ENCODE measurements at places on chromosomes 1 and 21.

DNA sequence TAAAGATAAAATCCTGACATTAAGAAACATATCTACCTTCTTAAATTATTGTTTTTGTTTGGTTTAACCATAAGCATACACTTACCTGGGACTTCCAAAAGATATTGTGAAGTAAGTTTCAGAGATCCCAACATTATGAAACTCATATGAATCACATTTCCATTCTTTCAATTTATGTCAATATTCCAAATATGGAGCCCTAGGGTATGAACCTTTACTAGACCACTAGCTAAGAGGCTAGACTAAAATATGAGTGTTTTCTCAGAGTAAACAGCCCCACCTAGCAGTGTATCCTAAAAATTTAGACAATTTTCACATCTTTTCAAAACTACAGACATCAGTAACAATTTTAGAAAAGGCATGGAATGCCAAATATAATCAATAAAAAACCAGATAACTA is 24.4 kb downstream of the SCAF4 start:
- no peak for DNase-seq

DNA sequence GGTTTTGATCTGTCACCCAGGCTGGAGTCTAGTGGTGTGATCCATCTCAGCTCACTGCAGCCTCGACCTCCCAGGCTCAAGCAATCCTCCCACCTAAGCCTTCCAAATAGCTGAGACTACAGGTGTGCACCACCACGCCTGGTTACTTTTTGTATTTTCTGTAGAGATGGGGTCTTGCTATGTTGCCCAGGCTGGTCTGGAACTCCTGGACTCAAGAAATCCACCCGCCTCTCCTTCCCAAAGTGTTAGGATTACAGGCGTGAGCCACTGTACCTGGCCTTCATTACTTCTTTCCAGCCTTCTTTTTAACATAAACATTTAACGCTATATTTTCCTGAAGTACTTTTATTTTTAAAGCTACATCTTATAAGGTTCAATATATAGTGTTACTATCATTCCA is 18.4 kb upstream of the HMGCL start:
- no peak for DNase-seq

DNA sequence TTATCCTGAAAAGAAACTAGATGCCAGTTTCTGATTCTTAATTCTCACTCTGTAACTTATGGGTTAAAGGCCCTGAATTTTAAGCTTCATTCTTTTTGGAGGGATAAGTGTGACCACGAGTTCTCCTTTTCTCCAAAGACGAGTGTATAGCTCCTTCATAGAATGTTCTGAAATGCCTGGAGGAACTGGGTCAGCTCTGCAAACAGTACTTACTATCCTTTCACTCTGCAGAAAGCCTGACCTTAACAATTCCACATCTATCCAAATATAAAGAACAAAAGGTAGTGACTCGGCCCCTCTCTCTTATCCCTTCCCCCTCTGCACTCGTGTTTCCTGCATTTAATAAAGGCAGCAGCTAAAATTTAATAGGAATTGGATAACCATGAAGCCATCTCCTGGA is 150.5 kb downstream of the LYPLAL1 start:
- DNase-seq: no peak

- no peak for DNase-seq
Measured at GRCh38 chr21:42862774-42863503, 16.4 kb downstream of the WDR4 start.

- DNase-seq: peak; percentile 98
Measured at GRCh38 chr1:244599937-244600350, 53.0 kb upstream of the DESI2 start.

- no peak for DNase-seq
Measured at GRCh38 chr1:53348486-53349368, 20.9 kb upstream of the LRP8 start.

DNA sequence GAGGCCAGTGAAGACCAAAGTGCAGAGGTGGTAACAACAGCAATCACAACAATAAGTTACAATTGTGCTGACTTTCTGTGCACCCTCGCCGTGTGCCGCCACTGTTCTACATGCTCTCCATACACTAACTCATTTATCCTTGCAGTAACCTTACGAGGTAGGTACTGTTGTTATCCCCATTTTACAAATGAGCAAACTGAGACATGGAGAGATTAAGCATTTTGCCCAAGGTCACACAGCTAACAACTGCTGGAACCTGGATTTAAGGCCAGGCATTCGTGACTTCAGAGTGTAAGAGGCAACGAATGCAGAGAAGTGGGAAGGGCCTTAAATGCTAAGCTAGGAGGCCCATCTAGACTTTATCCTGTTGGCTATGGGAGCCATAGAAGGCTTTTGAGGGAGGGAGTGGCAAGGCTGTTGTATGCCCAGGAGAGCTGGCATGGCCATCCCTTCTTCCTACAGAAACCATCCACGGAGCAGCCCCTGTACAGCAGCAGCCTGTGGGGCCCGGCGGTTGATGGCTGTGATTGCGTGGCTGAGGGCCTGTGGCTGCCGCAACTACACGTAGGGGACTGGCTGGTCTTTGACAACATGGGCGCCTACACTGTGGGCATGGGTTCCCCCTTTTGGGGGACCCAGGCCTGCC is 36.6 kb downstream of the AZIN2 start:
- DNase-seq: no peak

GRCh38 chr1:230263568-230264195 is 162.4 kb downstream of the PGBD5 start:
- no peak for DNase-seq

DNA sequence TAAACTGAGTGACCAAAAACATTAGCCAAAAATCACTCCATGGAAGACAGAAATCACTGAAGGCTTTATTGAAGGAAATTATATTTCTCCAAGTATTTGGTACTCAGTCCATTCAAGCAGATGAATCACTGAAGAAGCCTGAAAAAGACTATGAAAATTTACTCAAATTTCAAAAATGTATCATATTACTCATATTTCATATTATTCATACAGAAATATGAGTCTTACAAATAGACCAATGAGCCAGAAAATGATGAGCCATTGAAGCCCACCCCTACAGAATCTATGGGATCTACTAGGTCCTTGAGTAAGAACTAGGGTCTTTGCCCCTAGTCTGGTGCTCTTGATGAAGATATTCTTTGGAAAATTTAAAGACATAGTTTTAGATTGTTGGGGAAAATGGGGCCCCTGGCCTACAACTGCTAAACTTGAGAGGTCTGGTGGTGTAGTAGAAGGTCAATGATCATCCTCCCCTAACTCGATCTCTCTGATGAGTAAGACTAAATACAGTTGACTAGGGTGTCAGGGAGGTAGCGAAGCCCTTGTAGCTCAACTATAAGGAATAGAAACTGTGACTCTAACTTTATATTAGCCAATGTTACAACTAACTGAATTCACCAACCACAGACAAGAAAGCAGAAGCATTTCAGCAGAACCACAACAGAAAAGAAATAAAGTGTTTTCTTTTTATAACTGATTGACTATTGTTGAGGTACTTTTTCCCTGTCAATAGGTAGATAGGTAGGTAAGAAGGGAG is 81.0 kb downstream of the NOTCH2 start:
- DNase-seq: no peak

DNA sequence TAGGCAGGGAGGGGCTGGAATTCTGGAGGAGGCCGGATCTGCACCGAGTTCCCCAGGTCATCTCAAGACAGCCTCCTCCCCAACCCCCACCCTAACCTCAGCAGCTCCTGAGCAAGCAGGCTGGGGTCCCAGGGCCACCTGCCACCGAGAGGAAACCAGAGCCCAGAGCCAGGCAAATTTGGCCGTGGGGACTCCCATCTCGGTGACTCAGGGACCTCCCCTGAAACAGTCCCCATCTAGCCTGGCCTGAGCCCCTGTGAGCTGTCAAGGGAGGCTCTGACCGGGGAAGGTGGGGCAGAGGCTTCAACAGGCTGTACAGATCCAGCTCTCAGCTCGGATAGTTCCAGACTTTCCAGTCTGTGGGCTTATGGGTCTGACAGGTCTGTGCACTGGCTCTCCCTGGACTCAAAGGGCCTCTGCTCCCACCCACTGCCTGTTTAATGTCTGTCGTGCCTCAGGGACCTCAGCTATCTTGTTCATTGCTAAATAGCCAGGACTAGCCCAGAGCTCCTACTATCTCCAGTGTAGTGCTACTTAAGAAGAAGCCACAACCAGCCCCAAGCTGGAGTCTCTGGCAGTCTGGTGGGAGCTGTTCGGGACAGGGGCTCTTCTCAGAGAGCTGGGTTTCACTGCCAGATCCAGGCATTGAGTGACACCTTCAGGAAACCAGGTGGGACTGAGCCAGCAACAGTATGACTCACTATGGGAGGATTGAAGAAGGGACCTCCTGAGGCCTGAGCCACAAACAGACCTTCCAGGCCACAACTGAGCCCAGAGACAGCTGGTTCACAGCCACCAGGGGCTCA is 25.6 kb downstream of the MATN1 start:
- peak; percentile 69 for DNase-seq

DNA sequence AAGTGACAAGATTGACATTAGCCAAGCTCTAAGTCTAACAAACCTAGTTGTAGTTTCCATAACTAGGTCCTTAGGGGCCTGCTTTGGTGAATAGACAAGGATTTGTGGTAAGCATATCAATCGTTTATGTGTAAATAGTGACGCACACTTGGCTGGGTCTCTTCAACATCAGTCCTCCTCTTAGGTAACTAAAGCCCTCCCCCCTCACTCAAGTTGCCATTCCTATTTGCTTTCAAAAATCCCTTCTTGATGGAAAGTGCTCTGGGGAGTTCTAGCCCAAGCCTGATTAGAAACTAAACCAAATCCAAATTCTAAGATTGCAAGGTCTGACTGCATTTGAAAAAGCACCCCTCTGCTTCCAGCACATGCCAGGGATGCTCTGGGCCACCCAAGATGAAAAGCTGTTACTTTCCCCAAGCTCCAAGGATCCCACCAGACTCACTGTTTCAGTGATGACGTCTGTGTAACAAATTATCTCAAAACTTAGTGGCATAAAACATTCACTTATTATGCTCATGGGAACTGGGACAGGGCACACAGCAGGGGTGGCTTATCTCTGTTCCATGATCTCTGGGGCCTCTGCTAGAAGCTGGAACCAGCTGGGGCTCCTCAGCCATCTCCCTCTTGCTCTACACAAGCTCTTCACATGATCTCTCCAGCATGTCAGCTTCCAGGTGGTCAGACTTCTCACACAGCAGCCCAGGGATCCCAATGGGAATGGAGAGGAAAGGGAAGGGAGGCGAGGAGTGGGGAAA is 74.1 kb downstream of the RRAGC start:
- no peak for DNase-seq

DNA sequence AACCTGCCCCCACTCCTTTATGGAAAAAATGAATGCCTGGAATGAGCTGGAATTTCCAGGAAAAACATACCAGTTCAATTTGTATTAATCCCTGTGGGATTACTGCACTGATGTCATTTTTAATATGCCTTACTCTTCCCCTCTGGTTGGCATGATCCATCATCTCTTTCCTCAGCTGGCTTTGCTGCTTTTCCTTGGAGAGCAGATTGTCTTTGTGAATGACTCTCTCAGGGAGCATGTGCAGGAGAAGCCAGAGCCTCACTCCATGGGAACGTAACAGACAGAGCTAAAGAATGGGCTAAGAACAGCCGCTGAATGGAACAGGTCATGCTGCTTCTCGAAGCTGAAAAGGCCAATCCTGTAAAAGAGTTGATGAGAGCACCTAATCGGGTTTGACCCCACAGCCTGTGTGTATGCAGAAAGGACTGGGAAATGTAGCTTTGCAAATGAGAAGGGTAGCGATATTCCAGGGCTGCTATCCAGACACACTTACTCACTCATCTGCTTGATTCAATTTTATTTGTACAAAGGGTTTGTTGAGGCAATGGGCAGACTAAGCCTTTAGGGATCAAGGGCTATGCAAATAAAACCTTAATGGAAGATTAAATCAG is 20.7 kb downstream of the PHC2 start:
- DNase-seq: peak; percentile 95

DNA sequence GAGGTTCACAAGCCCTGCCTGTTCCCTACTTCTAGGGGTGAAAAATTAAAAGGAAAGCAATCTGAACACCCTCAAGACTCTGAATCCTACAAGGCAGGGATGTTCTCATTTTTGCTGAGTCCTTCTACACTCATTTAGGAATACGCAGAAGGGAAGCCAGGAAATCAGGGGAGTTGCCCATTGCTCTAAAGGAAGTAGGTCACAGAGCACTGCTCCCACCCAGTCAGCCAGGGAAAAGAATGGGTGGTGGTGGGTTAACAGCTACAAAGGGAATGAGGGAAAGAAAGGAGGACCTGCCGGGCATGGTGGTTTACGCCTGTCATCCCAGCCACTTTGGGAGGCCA is 2.4 kb upstream of the CTTNBP2NL start:
- peak; percentile 78 for DNase-seq

DNA sequence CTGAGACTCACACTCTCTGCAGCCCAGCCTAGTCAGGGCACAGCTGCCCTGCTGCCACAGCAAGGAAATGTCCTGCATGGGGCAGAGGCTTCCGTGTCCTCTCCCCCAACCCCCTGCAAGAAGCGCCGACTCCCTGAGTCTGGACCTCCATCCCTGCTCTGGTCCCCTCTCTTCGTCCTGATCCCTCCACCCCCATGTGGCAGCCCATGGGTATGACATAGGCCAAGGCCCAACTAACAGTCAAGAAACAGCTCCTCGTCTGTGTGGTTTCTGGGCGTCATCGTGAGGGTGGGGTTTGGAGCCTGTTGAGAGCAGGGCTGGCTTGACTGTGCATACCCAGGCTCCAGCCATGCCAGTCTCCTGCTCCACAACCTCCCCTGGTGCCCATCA is 19.5 kb downstream of the FAAH start:
- no peak for DNase-seq

DNA sequence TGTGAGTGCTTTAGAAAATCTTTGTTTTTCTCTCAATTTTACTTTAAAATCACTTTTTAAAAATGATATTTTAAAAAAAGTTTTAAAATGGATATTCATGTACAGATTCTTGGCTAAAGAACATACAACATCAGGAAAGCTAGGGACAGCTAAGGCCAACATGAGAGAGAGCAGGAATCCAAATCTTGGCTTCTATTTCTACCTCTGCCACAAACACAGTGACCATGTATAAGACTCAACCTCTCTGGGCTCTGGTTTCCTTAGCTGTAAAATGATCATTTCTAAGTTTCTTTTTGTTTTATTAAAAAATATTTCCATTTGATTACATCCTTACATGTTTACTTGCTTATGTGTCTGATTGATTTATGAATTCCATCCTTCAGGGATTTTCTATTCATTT is 1.2 kb downstream of the VCAM1 start:
- no peak for DNase-seq

- DNase-seq: no peak
Measured at GRCh38 chr1:6235296-6235677, 477 bp downstream of the ICMT start.

DNA sequence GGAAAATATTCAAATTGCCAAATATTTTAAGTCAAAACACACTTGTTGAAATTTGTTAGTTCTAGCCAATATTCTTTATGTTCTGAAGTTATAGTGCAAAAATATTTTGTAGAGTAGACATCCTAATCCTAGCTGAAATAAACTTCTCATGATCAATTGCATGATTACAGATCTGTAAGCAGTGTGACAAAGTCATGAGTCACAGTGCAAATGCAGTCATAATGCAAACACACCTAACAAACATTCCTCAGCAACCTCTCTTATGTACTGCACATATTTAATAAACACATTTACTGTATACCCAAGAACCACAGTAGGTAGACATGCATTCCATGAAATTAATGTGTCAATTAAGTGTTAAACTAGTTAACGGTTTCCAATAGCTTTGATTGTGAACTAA is 1857.4 kb downstream of the NCAM2 start:
- no peak for DNase-seq

- no peak for DNase-seq
Measured at GRCh38 chr1:23558140-23558871, 995 bp downstream of the ID3 start.

Measured in fibroblast of mammary gland (primary cell).